Activated T-helper 2 cell treated with anti-CD3 and anti-CD28 coated beads, Interferon-gamma antibody, Interleukin-2, Interleukin-4, amounts not matched to agents 10 μg/mL and 5 μg/mL and 100 μg/mL, durations not matched to agents 14 hours and 24 hours and 36 hours (primary cell): ENCODE measurements at places on chromosomes 4 and X.

DNA sequence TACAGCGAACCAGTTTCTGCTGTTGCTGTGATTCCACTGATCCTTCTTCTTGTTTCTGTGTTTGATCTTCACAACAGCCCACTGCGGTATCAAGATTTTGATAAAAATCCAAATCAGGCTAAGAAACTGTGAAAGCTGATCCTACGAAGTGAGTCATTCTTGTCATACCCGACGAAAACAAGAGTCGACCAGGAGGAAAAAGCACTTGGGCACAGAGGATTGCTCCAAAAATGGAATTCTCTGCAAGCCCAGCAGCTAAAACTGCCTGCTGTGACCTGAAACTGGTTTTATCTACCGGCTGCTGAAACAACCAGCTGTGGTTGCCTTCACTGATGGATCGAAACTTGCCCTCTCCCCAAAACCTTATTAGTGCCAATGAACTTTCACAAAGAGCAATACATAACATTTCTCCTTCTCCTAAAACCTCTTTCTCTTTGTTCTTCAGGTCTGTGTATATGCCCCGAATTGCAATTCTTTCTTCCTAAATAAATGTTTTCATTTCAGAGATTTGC, 607.0 kb upstream of the PRKX start:
- H3K4me1 ChIP-seq, result no peaks in the 10 kb centered on the region
- DNase-seq, result no peak
- H3K36me3 ChIP-seq, result no peaks in the 10 kb centered on the region
- no peak overlapping the region for H3K4me3 ChIP-seq
- H3K27ac ChIP-seq, result no peak overlapping the region

DNA sequence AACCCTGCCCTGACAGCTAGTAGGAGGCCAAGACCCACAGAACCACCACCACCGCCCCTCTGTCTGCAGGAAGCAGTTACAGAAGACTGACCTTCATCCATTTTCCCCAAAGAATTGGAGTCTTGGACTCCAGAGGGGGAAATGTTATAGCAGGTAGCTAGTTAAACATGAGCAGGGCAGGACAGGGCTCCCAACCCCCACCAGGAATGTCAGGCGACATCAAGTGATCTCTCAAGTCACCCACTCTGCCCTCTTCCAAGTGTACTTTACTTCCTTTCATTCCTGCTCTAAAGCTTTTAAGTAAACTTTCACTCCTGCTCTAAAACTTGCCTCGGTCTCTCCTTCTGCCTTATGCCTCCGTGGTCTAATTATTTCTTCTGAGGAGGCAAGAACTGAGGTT, 17.1 kb upstream of the AADAT start:
- no peak overlapping the region for H3K4me3 ChIP-seq
- no peak for DNase-seq
- peaks cover 2% of the 10 kb centered on the region for H3K27me3 ChIP-seq
- H3K27ac ChIP-seq, result no peak overlapping the region
- no peaks in the 10 kb centered on the region for H3K36me3 ChIP-seq

- H3K27me3 ChIP-seq, result no peaks in the 10 kb centered on the region
- H3K4me1 ChIP-seq, result no peaks in the 10 kb centered on the region
- H3K4me3 ChIP-seq, result no peak overlapping the region
Observed at GRCh38 chr4:8005033-8005808, 65.6 kb upstream of the AFAP1 start.

DNA sequence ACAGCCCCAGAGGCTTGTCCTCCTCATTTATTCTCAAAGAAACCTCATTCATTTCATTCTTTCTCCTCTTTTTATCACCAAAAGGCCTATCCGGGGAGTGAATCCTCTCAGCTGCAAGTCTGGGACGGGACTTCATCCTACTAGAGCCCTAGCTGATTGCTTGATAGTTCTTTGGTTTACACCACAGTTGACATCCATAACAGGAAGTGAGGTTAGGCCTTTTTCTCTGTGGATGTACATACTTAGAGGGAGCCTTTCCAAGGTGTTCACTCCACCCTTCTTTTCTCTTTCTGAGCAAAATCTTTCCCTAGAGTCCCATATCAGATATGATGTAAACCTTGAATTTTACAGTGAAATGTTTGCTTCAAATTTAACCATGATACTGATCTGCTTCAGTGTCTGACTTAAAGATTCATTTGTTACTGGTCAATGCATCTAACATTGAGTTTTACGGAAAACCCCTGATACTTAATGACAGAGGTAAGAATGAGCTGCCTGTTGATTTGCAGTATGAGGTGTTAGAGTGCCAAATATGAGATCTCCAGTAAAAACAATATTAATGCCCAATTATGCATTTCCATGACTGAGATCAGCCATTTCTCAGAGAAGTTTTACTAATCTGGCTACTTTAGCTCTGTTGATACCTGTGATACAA, 16.8 kb upstream of the CXCL5 start:
- H3K27ac ChIP-seq, result peak overlapping the region; percentile 69
- no peaks in the 10 kb centered on the region for H3K27me3 ChIP-seq
- DNase-seq, result no peak

DNA sequence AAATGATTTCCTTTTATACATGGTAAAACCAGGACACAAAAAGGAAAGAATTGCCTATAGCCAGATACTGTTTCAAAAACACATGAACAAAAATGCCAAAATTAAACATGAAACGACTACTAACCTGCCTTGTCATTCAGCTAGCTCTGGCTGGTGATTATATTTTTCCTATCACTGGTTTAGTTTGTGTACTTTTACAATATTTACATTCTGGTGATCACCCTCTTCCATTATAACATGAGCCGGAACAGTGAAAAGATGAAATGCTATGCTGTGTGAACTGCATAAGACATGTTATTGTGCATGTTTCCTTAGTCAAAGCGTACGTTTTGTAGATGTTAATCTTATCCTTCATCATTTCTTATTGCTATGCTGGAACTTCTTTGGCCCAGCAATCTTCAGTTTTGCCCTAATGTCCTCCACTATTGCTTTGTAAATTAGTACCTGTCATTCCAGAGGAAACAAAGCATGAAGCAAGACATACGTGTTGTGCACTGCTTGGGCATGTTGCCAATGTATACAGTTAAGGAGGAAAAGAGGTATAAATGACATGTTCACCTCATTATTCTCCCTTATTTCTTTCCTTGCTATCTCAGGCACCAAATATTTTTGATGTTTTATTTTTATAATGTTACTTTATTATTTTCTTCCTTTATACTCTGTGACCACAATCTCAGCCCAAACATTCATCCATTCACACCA, 386.3 kb downstream of the ARHGAP24 start:
- no peaks in the 10 kb centered on the region for H3K36me3 ChIP-seq
- no peak overlapping the region for H3K4me3 ChIP-seq
- no peak for DNase-seq
- H3K4me1 ChIP-seq, result no peaks in the 10 kb centered on the region

DNA sequence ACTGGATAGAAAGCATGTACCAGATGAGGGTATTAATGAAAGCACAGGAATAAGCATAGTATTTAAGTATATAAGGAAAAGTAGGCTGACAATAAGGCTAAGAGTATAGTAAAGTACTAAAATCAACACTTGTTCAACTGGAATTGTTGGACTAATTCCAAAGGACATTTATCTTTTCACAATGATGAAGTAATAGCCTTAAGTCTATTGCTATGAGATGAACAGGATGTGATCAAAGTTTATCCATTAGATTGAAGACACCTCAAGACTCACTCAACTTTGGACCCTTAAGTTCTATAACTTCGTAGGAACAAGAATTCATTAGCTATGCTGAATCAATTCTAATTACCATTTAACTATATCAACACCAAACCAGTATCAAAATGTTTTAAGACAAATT, 7.6 kb downstream of the MAD2L1 start:
- DNase-seq, result no peak
- peaks cover 28% of the 10 kb centered on the region for H3K4me1 ChIP-seq

DNA sequence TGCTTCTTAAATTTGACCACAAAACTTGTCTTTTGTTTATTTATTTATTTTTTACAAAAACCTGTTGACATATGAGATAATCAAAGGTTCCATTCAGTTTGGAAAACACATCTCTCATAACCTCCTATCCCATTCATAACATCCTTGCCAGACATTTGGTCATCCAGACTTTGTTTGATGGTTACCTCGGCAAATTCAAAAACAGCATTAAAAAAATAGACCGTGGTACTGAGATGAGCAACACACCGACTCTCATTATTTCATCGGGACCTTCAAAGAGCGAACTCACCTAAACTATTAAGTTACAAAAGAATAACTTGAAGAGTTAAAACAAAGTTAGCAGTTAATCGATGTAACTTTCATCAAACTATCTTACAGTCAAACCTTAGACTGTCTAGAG, 85.8 kb upstream of the RPS6KA3 start:
- no peak overlapping the region for H3K27ac ChIP-seq
- peaks cover 10% of the 10 kb centered on the region for H3K4me1 ChIP-seq
- no peak overlapping the region for H3K4me3 ChIP-seq
- no peak for DNase-seq

DNA sequence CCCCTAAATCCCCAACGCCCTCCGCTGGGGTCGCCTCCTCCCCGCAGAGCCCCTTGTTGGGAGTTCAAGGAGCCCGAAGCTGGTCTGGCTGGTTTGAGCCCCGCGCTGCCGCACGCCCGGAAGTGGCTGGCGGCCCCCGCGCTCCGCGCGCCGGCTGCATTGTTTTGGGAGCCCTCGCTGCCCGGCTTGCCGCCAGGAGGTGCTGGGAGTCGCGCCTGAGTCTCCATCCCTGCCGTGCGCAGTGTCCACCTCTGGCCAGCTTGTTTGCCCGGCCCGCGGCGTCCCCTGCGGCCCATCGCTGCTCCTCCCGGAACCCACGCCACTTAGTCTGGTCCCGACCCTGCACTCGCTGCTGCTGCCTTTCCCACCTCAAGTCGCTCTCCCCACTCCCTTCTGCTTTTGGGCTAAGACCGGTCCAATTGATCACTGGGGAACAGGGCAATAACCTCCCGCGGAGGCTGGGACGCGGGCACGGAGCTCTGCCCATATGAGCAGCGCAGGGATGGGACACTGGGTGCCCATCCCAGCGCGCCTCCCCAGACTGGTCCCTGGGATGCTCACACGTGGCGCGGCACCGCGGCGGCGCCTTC, 2.2 kb upstream of the SFRP2 start:
- H3K4me1 ChIP-seq, result peaks cover 16% of the 10 kb centered on the region
- peaks cover 91% of the 10 kb centered on the region for H3K27me3 ChIP-seq
- peak overlapping the region; percentile 58 for H3K4me3 ChIP-seq
- no peak overlapping the region for H3K27ac ChIP-seq
- no peak for DNase-seq

DNA sequence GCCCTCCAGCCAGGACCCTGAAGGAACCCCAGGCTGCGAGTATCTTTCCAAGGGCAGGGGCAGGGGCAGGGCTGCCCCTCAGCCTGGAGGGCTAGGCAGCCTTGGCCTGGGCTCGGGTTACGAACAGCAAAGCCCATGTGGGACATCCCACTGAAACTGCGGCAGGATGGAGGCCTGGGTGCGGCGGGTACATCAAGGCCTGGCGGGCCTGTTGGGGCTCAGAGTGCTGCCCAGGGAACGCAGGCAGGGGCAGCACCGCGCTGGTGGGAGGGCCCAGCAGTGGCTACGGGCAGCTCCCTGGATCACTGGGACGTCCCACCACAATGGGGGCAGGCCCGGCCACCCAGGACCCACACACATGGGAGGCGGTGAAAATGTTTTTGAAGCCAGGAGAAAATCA, 10.9 kb downstream of the NAT8L start:
- no peak overlapping the region for H3K4me3 ChIP-seq
- no peaks in the 10 kb centered on the region for H3K4me1 ChIP-seq
- no peaks in the 10 kb centered on the region for H3K36me3 ChIP-seq
- H3K27me3 ChIP-seq, result no peaks in the 10 kb centered on the region
- no peak for DNase-seq
